ENCODE measurements at places on chromosomes 7 and 10.
A peak's percentile ranks its signal among the peaks of the same experiment; 100 is the strongest.

- DNase-seq = no peak
These were observed at the start of gene CABCOCO1 for GRCh38 chr10:61662794-61663259. CABCOCO1 (plus strand) TSS chr10:61662929; CDS start chr10:61662973, 44 bp downstream.

DNA sequence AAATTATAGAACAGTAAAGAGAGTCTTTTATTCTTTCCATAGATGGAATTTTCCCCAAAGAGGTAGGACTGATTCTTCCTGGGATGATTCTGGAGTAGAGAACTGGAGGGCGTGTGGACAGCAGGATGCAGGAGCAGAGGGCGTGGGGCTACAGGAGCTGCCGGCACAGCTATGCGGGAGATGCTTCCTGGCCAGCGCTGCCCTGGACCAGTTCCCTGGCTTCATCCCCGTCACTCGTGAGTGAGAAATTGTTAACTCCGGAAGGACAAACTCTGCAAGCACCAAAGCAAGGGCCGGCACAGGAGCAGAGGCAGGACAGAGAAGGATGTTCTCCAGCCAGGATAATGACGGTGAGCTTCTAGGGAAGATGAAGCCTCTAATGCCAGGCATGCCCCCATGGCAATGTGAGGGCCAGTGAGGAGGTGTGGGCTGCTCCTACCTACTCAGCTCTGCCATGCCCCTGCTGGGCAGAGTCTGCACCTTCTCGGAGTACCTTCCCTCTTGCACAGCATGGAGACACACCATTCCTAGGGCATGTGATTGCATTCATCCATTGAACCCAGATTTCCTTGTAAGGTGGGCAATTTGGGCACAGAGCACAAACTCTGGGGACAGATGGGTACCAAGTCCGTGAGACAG lies 760.9 kb upstream of the IGFBP3 start:
- no peak for DNase-seq

GRCh38 chr10:94010886-94011285 lies 17.2 kb downstream of the PLCE1 start:
- DNase-seq = no peak

- DNase-seq = no peak
These were observed 12.2 kb upstream of the RADIL start for GRCh38 chr7:4895766-4896165.

- DNase-seq = no peak
These were observed 227.6 kb downstream of the DGKI start for GRCh38 chr7:137619181-137619580.

DNA sequence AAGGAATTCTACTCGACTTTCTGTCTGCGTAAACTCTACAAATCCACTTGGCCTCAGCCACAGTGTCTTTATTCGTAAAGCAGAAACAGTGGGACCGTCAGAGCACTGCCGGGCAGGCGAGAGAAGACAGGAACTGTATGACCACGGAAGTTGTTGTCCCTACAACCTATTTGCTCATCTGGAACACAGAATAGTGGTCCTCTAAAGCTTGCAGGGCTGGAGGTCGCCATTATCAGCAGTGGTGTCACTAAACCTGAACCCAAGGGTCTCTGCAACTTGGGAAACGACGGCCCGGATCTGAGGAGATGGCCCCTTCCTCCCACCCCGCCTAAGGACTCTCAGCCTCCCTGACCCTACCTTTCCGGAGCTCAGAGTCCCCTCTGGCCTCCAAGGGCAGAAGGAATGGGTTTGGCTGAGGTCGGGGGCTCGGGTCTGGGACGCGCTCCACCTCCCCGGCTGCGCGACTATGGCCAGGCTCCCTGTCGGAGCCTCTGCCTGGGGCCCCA lies 442 bp downstream of the STYXL1 start:
- no peak for DNase-seq

- no peak for DNase-seq
These were observed 76.8 kb downstream of the MKI67 start for GRCh38 chr10:128049226-128050120.

GRCh38 chr10:101453791-101454718 lies 100.1 kb downstream of the BTRC start:
- no peak for DNase-seq

DNA sequence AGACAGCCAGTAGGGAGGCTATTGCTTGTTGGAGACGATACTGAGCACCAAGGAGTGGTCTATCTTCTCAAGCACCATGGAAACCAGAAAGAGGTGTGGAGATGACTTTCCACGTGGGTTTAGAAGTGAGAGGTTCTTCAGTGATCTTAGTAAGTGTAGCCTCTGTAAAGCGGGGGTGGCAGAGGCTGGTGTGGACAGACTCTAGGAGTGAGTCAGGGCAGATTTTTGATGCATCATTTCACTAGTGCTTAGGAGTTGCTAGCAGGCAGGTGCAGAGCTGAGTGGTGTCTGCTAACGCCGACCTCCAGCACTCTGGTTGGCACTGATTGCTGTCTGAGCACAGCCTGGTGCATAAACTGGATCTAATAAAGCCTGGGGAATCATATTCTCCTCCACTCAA lies 78.4 kb upstream of the ADO start:
- DNase-seq = no peak

GRCh38 chr7:108004220-108005142 lies 1.5 kb upstream of the LAMB1 start:
- no peak for DNase-seq

GRCh38 chr7:139588632-139589031 lies 65.1 kb downstream of the CLEC2L start:
- DNase-seq = no peak

DNA sequence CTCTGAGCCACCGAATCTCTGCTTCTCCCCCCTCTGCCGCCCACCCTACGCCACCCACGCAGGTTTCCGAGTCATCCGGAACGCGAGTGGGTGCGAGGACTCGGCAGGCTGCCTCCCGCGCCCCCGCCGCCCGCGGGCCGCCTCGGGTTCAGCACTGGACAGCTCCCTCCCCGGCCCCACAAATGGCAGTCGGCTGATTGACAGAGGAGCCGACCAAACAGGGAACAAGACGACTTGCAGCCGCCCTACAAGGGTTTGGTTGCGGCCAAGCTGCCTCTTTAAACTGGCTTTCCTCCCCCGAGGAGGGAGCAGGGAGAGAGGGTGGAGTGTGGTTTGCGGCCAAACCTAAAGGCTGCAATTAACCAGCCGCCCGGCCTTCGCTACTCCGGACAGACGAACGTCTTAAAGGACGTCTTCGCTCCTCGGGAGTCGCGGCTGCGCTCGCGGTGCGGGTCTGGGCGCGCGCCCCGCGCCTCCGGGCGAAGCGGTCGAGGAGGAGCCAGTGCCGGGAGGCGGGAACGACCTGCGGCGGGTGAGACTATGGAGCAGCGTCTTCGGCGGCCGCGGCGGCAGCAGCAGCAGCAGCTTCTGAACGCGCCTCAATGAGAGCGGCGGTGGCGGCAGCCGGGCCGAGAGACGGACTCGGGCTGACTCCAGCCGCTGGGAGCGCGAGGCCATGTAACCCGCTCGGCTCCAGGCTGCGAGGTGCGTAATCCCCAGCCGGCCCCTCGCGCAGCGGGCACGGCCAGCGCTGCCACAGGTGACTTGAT lies at the start of gene GPR158:
GPR158 (plus strand) TSS at position 541 of the 770 bp plus-strand sequence. CDS start 420 bp downstream, outside the sequence.
- DNase-seq = peak; percentile 4

DNA sequence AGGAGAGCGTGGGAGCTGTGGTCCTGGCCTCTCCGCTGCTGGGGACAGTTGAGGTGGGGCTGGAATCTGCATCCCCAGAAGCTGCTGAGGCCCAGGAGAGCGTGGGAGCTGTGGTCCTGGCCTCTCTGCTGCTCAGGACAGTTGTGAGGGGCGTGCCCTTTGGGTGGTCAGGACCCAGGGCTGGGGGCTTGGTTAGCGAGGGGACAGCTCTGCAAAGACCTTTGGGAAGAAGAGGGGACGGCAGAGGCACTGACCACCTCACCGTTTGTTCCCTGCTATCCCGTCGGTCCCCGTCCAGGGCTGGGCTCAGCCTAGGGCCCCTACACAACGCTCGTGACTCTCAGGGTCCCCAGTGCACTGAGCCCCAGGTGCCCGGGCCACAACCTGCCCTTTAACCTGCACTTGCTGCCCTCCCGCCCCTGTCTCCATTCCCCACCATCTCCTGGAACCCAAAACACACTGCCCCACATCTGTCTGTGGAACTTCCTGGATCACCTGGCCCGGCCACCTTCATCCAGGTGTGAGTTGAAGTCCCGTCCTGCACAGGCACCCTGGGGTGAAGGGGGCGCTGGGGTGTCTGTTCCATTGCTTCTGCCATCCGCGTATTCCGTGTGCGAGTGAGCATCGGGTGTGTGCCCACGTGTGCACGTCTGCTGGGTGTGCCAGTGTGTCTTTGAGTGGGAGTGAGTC lies 14.1 kb downstream of the FOXL3 start:
- DNase-seq = no peak

GRCh38 chr10:126905776-126906703 lies 812 bp downstream of the DOCK1 start:
- no peak for DNase-seq

Data from stimulated activated CD8-positive, alpha-beta memory T cell treated with anti-CD3 and anti-CD28 coated beads, Interleukin-15, amount 100 ng/mL, for 1 hour (primary cell).